Activated T-cell treated with anti-CD3 and anti-CD28 coated beads, Interleukin-2, amount 50 U/mL, for 72 hours (primary cell): ENCODE measurements at places on chromosomes 3 and 15.

DNA sequence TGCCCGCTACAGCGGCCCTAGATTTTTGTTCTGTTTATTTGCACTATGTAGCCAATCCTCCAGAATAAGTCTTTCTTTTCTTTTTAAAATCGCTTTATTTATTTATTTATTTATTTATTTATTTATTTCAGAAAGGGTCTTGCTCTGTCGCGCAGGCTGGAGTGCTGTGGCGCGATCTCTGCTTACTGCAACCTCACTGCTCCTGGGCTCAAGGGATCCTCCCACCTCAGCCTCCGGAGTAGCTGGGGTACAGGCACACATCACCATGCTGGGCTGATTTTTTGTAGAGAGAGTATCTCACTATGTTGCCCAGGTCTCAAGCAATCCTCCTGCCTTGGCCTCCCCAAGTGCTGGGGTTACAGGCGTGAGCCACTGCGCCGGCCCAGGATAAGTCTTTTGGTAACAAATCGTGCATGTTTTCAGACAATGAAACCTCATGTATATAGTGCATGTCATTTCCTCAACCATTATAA is 333 bp upstream of the MTFMT start:
- no peak for DNase-seq

GRCh38 chr3:71784914-71785531 is at the start of gene PROK2:
TSS of gene PROK2 (minus strand) at chr3:71785148. CDS start at chr3:71785052, 96 bp downstream.
- DNase-seq: peak; percentile 50

- DNase-seq: no peak
Measured at GRCh38 chr3:45253316-45253715, 27.2 kb upstream of the TMEM158 start.

GRCh38 chr3:46429250-46429649 is 22.2 kb downstream of the CCRL2 start:
- no peak for DNase-seq

- peak; percentile 80 for DNase-seq
Measured at GRCh38 chr15:51737522-51738305, at the start of gene LYSMD2. TSS of gene LYSMD2 (minus strand) at chr15:51737655. CDS start at chr15:51737622, 33 bp downstream.

DNA sequence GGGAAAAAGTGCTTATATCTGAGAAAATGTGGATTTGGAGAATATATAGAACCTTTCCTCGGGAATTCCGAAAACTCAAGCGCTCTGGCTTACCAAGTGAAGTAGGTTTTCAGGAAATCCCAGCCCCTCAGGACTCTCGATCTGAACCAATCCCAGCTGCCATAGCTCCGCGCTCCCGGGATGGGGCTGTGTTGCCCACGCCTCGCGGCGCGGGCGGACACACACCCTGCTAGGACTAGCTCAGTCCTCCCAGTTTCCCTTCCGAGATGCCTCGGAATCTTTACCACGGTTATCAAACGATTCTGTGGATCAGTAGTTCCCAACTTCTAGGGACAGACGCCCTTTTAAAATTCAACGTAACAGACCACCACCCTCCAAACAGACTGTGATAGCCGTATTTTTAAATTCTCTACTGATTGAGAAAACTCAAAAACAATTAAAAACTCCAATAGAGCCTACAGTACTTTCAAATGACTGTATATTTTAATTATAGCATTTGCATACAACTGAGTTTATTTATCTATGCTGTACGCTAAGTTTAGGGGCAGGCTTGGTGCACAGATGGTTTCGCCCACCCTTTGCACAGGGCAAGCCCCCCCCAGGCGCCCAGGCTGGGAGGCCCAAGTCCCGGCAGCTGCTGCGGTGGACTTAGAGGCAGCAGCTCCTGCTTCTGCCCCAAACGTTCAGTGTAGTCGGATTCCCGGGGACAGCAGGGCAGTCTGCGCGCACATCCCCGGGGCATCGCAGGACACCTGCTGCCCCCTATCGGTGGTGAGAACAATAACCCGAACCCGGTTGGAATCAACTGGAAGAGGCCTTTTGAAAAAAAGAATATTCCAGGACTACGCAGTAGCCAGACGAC is 52.3 kb downstream of the CCDC54 start:
- DNase-seq: peak; percentile 75

DNA sequence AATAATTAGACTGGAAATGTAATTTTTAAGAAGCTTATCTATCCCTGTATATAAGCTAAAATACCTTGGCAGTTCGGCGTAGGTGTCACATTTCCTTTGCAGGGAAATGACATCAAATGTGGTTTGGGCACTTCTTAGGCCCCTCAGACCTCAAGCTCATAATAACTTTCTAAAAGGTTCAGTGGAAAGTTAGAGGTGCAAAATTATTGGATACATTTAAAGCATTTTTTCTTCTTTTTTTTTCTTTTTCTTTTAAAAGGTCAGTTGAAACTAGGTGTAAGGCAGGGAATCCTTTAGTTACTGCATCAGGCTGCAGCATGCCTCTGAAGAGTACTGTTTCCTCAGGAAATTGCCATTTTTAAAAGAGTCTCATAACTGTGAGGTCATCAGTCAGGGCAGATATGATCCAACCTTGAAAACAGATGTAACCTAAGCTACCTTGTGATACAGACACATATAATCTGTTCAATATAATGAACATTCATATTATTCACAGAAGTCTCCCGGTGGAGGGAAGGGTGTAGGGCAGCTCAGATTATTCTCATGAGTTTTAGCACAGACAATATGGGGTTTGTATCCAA is 4.8 kb downstream of the SACM1L start:
- peak; percentile 38 for DNase-seq

DNA sequence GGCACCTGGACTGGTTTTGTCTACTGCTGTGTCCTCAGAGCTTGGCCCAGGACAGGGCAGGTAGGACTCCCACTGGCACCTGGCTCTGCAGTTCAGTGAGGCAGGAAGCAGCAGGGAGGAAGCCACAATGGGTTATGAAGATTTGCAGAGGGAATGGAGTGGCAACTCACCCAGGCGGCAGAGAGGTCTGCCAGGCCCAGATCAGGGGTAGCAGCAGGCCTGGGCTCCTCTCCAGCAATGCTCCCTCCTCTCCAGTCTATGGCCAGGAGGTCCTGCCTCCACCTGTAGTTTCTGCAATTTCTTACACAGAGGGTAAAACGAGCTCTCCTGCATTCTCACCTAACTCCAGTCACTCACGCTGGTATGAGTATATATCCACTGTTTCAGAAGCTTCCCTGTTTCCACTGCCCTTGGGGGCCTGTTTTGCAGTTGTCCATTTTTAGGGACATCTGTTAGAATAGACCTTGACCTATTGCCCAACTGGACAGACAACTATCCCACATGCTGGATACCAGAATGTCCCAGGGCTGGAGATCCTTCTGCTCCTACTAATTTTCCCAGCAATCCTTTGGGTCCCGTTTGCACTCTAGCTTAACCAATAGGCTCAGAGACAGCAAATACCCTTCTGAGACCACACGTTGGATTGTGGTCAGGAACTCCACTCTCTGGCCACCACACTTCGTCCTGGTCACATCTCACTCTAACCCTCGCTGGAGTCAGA is 35.2 kb downstream of the HMCES start:
- peak; percentile 35 for DNase-seq

DNA sequence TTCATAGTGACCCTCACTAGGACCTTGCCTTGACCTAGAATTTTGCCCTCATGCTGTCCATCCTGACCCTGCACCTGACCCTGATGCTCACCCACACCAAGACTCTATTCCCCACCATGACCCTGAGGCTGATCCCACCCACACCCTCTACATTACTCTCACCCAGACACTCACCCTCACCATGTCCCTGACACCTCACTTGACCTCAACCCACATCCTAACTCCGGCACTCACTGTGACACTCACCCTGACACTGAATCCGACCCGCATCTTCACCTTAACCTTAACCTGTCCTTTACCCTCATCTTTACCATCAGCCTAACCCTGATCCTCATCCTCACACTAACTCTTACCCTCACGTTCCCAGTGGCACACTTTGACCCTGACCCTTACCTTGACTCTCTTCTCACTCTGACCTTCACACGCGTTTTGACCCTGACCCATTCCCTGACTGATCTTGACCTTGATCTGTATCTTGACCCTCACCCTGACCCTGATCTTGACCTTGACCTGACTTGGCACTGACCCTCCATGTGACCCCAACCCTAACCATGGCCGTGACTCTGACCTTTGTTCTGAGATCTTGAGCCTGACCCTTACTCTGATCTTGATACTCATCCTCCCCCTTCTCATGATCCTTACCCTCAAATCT is 22.2 kb upstream of the SLC25A26 start:
- no peak for DNase-seq

DNA sequence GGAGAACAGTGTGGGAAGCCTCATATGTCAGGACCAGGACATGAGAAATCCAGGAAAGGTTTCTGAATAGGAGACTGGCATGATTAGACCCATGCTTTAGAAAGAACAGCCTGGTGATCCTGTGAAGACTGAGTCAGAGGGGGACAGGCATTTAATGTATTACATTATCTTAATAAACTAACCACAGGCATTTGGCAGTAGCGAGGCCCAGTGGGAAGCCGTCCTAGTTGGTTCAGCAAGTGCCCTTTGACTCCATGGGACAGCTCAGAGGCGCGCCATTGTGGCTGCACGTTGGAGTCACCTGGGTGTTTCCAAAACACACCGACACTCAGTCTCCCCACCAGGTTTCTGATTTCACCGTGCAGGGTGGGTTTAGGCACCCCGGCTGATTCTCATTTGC is 90.5 kb upstream of the DGKG start:
- DNase-seq: no peak

GRCh38 chr15:69893863-69894262 is 203.9 kb downstream of the TLE3 start:
- no peak for DNase-seq

- no peak for DNase-seq
Measured at GRCh38 chr3:114563720-114564119, 269.9 kb downstream of the TIGIT start.

DNA sequence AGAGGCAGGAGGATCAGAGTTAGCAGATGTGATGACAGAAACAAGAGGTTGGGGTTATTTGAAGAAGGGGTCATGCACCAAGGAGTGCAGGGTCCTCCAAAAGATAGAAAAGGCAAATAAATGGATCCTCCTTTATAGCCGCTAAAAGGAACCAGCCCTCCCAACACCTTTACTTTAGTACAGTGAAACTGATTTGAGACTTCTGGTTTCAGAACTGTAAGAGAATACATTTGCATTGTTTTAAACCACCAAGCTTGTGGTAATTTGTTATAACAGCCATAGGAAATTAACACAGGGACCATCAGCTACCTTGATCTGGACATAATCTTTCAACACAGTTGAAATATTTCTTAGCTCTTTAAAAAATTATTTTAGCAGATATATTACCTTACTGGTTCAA is 166.6 kb downstream of the TIGIT start:
- DNase-seq: no peak

DNA sequence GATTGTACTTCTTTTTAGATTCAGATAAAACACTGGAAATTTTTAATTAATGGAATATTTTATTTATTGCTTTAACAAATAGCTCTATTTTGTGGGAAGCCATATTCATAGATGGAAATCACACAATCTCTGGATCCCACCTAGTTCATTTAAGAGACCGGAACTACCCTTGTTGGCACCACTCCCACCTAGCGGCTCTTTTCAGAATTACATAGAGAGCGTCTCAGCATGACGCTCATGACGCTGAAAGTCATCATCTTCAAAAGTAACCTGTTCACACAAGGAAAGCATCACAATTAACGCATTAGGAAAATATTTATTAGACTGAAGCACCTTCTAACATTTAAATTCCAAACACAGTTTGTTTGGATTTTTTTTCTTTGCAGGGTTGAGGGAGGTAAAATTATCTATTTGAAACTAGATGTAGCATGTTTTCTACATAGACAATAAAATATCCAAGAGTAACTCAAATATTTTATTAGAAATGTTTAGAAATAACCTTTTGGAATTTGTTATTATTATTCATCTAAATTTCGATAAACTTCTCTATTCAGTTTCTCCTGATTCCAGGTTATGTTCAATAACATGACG is 214.9 kb upstream of the ARRDC4 start:
- peak; percentile 36 for DNase-seq

GRCh38 chr3:56125358-56126005 is 342.8 kb downstream of the ERC2 start:
- DNase-seq: no peak

DNA sequence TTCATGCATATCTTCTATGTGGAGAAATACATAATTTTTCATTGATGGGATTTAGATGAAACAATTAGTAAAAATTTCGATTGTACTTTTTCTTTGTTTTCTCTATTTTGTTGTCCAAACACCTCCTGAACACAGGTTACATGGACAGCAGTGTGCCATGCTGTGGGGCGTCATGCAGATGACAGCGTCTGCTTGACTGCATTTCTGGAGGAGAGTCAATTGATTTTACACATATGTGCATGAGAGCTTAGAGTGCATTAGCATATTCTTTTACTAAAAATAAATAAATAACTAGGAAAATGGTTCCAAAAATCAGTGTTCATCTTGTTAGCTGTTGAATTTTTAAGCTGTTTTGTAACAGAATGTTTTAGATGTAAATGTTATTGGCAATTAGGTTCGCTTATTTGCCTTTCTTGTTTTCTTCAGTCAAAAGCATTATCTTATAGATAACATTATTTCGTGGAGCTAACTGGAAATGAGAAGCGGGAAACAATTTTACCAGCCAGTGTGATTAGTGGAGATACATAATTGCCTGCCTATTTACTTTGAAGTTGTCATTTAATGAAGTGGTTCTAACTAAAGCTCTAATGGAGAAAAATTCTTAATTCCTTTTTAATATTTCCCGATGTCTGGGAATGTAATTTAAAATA is 82.7 kb upstream of the VGLL3 start:
- no peak for DNase-seq

GRCh38 chr3:183576487-183577107 is 21.1 kb upstream of the KLHL6 start:
- no peak for DNase-seq
